Activated naive CD4-positive, alpha-beta T cell treated with Interleukin-2 at 50 U/mL for 16 hours (primary cell): ENCODE measurements at places on chromosomes 5 and 9.

GRCh38 chr5:152838241-152838786 is 433.2 kb upstream of the NMUR2 start:
- no peak for DNase-seq

- DNase-seq = no peak
Measured at GRCh38 chr9:136588663-136589464, 43.0 kb upstream of the NOTCH1 start.

- no peak for DNase-seq
Measured at GRCh38 chr5:133384903-133385302, 227.4 kb downstream of the FSTL4 start.

GRCh38 chr5:60026161-60026560 is 132.6 kb upstream of the PDE4D start:
- DNase-seq = no peak

DNA sequence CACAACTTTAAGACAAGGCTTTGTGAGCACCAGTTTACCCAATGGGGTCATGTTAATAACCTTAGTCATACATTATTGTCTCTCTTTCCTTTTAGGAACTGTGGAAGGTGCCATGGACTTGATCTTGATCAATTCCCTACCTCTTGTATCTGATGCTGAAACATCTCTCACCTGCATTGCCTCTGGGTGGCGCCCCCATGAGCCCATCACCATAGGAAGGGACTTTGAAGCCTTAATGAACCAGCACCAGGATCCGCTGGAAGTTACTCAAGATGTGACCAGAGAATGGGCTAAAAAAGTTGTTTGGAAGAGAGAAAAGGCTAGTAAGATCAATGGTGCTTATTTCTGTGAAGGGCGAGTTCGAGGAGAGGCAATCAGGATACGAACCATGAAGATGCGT is 48.7 kb downstream of the TEK start:
- DNase-seq = no peak

DNA sequence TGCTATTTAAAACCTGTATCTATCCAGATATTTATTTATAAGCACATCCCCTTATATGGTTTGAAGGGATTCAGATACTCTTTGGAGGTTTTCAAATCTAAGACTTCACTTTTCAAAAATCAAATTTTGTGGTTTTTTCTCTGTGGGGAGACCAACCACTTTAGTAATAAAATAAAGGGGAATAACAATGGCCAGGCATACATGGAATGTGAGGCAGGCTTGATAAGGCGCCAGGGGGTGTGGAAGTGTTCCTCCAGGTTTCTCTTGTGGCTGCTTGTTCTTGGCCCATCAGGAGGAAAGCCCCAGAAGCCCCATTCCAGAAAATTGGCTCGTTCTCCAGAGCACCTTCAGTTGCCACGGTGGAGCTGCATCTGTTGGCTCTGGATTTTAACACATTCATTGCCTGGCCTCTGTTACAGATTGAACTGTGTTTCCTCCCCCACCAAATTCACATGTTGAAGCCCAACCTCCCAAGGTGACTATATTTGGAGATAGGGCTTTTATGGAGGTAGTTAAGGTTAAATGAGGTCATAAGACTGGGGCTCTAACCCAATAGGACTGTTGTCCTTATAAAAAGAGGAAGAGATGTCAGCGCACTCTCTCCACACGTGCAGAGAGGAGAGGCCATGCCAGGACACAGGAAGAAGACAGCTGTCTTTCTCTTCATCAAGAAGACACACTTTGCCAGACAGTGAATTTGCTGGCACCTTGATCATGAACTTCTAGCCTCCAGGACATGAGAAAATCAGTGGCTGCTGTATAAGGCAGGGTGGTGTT is 195.9 kb downstream of the TMEM38B start:
- no peak for DNase-seq

- no peak for DNase-seq
Measured at GRCh38 chr5:36891266-36891665, 14.7 kb downstream of the NIPBL start.

DNA sequence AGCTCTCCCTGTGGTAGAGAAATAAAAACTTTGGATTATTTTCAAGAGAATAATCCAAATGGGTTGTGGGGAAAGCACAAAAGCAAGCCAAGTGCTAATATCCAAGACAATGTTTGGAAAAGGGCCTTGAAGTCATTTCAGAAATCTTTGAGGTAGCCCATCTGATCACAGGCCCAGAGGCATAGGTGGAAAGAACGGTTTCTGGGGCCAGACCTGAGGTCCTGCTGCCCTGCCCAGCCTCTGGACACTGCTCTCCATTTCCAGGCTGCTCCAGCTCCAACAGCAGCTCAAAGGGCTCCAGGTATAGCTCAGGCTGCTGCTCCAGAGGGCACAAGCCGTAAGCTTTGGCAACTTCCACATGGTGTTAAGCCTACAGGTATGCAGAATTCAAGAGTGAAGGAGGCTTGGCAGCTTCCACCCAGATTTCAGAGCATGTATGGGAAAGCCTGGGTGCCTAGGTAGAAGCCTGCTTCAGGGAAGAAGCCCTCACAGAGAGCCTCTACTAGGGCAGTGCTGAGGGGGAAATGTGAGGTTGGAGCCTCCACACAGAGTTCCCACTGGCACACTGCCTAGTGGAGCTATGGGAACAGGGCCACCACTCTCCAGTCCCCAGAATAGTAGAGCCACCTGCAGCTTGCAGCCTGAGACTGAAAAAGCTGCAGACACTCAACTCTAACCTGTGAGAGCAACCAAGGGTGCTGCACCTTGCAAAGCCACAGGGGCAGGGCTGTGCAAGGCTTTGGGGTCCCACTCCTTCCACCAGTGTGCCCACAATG is 133.1 kb downstream of the PIK3R1 start:
- DNase-seq = no peak

GRCh38 chr9:128275198-128276007 is at the start of gene GOLGA2:
Gene GOLGA2, minus strand, starts transcription at chr9:128276007. Its CDS starts 31 bp downstream, at chr9:128275976.
- no peak for DNase-seq

GRCh38 chr5:120852222-120852860 is 388.2 kb downstream of the PRR16 start:
- DNase-seq = no peak

GRCh38 chr5:41636605-41637004 is 126.2 kb upstream of the PLCXD3 start:
- DNase-seq = no peak

- DNase-seq = no peak
Measured at GRCh38 chr5:100576217-100576751, 41.1 kb downstream of the FAM174A start.

DNA sequence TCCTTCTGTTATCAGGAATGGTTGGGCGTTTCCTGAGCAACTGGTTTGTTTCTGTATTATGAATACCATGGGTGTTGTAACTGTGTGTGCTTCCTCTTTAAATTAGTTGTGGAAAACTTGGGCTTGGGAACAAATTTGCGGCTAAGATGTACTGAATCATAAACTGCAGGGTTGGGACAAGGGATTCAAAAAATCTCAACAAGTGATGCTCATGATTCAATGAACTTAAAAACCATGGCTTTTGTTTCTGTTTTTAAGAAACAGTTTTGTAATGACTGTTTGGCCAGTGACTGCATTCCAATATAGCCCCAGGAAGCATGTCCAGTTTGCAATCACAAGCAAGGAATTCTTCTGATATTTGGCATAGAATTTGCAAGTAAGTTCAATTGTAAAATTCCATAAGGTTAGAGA is 657.5 kb upstream of the WWC1 start:
- no peak for DNase-seq

- DNase-seq = no peak
Measured at GRCh38 chr5:5313101-5313635, 109.3 kb upstream of the ICE1 start.

GRCh38 chr5:126014676-126015075 is 408.5 kb upstream of the GRAMD2B start:
- DNase-seq = no peak

- DNase-seq = no peak
Measured at GRCh38 chr5:77418601-77419581, 73.2 kb downstream of the WDR41 start.

DNA sequence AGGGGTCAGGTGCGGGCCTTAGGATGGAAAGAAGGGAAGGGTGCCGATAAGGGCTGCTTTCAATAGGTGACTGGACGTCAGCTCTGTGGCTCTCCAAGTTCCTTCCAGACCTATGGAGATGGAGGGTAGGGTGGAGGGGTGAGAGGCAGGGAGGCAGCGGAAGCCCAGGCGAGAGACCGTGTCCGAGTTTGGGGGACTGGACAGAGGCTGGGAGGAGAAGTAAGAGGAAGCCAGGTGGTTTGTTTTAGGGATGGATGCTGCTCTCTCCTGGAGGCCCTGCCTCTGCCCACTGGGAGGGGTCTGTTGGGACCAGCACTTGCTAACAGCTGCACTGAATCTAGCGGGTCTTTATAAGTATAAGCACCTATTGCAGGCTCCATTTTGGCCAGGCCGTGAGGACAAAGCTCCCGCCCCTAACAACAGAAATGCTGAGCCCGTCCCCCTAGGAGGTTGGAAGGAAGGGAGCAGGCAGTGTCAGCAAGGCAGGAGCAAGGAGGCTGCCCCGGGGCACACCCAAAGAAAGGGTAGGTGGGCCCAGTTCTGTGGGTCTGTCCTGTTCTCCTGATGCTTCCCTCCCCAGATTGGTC is 167.5 kb downstream of the DAB2IP start:
- no peak for DNase-seq

GRCh38 chr5:8060953-8061429 is 192.0 kb downstream of the MTRR start:
- no peak for DNase-seq

GRCh38 chr5:65805089-65805488 is 83.1 kb downstream of the NLN start:
- no peak for DNase-seq

DNA sequence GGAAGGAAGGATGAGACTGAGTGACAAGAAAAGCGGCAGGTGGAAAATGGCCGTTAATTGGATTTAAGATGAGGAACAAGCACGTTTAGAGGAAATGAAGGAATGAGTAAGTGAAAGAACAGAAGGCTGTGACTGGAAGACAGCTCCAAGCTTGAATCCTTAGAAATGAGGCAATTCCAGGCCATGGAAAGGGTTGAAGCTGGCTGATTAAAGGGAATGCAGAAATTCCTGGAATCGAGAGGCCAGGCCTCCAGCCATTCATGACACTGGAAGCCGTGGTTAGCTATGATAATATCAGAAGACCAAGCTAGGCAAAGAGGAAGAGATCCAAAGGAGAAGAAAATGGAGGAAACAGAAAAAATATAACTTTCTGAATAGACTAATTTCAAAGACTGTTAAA is 84.2 kb downstream of the ARL15 start:
- DNase-seq = no peak

- no peak for DNase-seq
Measured at GRCh38 chr5:167710444-167711073, 580.9 kb upstream of the WWC1 start.

DNA sequence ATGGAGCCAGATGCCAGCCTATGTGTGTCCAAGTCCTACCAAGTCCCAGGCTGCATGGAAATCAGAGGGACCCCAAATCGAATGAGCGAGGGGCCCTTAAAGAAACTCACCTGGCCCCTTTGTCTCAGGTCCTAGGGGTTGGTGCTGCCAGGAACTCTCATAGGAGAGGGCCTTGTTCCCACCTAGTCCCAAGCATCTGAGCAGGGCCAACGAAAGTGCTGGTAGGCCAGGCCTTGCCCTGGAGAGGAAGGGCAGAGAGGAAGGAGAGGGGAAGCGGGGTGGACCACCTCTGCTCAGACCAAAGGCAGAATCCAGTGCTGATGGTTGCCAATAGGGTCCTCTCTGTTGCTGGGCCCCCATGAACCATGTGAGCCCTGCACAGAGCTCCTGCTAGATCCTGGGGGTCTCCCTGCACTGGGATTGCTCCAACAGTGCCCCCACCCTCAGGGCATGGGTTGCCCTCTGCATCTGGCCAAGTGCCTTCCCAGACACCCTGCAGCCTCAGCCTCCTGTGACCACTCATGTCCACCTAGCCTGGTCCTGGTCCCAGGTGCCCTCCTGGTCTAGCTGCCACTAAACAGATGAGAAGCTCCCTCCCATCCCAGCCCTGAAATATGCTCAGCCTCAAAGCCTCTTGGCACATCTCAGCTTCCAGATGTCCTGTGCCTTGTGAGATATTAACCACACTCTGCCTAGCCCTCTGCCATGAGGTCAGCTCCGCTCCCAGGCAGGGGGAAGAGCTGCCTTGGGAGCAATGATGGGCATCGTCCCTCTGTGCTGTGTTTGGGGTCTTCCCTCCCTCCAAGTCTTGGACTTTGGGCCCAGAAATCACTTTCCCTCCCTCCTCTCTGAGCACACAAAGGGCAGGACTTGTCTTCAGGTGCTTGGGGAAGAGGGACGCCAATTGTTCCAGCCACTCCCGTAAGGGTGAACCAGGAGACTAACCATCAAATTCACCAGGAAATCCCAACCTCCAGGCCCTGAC is 109.6 kb downstream of the ADAMTS2 start:
- no peak for DNase-seq

DNA sequence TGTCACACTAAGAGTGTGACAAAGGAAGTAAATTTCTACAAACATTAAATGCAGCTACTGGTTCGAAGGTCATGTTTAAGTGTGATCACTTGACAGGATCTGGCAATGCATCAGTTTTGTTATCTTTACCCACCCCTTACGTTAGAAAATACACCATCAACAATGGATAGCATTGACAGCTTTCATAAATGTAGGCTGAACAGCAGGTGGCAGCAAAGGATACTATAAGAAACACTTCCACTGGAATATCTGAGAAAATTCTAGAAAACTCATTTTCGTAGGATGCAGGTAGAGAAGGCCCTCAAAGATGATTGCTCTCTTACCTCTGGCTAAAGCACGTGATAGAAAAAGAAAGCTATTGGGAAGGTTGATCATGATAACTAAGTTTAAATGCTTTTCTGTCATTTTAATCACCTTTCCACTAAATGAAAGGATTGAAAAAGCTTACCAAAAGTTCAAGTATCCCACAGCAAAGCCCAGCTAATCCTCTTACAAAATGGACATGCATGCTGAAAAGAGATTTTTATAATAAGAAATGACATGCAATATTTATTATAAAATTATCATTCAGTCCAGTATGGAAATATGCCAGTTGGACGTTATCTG is 292.5 kb downstream of the PARP8 start:
- no peak for DNase-seq
